ENCODE measurements at places on chromosomes 7 and 10.
A peak's percentile ranks its signal among the peaks of the same experiment; 100 is the strongest.

DNA sequence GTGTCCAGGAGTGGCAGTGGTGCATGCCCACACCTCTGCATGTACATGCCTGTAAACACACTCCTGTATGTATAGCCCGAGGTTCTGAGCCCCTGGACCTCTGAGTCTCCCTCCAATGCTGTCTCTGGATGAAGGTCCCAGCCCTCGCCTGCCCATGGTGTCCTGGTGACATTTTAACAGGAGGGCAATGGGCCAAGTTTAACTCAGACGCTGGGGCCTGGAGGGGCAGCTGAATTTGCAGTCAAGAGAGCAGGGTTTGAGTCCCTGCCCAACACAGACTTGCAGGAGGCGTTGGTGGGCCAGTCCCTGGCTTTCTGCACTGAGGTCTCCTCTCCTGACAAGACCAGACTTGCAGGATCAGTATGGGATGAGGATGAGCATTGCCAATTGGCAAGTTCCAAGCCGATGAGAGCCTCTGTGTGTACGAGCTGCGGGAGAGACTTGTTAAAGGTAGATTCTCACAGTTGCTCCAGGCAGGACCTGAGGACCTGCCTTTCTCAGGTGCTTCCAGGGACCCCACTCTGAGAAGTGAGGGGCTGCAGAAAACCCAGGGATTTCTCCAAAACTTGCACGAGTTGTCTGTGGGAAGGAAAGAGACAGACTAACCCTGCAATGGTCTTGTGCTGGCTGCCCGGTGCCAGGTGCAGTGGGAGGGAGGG, 141.9 kb downstream of the ELFN1 start:
- no peak for DNase-seq

- DNase-seq, result no peak
These were observed 45.9 kb downstream of the CREM start for GRCh38 chr10:35172574-35172973.

GRCh38 chr7:26329520-26330255, 38.0 kb downstream of the SNX10 start:
- DNase-seq, result peak; percentile 24

DNA sequence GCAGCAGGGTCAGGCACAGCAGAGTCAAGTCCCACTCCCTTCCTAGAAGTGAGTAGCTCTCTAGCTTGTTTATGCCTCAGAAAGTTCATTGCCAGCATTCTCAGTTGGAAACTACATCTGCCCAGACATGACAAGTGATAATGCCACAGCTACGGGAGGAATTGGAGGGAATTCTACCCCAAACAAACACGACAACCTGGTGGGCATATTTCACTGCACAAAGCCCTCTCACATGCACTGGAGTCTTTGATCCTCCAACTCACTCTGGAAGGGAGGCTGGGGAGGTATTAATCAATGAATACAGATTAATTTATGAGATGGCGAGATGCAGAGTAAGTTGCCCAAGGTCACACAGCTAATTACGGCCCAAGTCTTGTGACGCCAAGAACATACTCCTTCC, 126.0 kb upstream of the MGMT start:
- no peak for DNase-seq

GRCh38 chr10:61188691-61189090, 244.7 kb upstream of the RHOBTB1 start:
- no peak for DNase-seq

DNA sequence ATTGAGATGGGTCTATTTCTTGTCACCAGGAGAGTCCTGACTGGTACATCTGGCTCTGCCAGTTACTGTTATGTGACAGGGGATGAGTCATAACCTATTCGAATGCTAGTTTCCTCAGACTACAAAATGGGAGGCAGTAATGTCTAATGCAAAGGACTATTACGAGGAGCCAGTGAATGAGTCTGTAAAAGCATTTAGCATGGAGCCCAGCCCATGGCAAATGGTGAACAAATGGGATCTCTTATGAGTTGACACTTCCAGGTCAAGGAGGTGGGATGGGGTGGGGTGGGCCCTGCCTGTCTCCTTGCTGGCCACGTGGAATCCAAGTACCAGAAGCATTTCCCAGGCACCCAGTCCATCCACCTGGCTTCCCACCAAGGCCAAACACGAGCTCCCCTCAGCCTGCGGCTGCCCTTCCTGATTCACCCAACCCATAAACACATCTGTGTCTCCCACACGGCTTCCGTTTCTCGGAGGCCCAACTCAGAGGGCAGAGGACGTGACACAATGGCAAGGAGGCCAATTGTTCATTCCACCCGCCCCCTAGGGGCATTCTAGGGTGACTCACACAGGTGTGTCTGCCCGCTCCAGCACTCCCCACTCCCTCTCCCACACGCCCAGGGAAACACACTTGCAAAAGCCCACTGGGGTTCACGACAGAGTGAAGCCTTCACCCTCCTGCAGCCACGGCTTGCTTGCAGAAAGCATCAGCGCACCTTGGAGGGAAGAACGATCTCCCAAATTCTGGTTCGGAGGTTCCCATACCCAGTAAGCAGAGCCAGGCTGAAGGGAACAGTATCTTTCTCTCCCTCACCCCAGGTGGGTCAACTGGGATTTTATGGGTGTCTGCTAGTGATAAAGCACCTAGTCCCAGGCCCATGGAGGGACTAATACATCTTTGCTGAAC, 109.8 kb downstream of the SH3PXD2A start:
- no peak for DNase-seq

GRCh38 chr7:1058821-1059199, 14.5 kb downstream of the GPR146 start:
- no peak for DNase-seq

DNA sequence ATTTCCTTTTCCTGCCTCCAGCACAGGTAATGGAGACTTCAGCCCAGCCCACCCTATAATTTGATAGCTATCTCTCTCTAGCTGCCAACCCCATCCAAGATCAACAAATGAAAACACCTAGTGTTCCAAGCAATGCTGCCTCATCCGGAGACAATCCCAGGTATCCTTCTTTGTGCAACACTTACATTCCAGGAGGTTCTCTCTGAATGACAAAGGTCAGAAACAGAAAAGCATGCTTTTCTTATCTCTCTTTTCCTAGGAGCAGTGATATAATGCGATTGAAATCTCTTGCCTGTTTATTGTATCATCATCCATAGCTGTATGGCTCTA, 699.3 kb downstream of the INHBA start:
- DNase-seq, result no peak

DNA sequence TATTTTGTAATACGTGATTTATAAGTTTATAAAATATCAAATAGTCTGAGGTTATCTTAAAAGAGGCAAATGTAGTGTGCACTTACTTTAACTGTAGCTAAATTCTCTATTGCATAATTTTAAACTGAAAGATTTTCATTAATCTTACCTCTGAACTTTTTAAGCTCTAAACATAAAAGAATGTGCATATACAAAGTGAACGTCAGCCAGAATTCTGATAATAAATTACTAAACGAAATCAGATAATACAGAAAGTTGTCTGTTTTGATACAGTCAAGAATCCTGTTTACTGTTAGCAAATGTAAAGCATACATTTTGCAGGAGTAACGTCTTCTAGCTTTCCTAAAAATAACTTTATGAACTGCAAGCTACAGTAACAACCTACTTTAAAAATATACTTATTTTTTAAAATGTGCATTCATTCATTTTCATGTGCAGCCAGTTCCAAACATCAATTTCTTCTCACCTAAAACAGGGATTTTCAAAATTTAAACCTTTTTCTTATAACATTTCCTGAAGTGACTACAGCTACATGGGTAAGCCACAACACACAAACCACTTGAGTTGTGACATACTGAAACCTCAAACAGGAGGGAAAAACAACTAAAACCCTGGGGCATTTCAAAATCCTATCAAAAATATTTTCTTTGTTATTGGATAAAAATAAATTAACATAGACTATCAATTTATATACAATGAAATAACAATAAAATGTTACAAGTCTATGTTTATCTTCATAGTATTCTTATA, 92.7 kb downstream of the RNLS start:
- DNase-seq, result no peak

DNA sequence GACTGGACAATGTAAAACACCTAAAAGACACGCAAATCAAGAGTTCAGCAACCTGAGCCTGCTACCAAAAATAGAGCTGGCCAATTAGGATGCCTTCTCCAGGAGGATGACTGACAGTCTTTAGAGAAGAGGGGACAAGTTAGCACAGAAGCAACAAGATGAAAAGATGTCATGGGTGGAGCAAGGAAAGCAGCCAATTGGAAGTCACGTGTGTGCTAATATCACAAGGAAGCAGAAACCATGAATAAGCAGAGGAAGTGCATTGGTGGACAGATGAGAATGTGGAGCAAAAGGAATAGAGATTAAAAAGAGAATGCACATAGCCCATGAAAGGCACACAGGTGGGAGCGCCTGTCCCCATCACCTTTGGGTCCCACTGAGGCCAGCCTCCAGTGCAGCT, 148.1 kb downstream of the SLC25A13 start:
- DNase-seq, result peak; percentile 9

GRCh38 chr7:47100148-47100816, 481.6 kb downstream of the TNS3 start:
- DNase-seq, result no peak

GRCh38 chr10:15738270-15738925, 18.7 kb upstream of the ITGA8 start:
- DNase-seq, result no peak

DNA sequence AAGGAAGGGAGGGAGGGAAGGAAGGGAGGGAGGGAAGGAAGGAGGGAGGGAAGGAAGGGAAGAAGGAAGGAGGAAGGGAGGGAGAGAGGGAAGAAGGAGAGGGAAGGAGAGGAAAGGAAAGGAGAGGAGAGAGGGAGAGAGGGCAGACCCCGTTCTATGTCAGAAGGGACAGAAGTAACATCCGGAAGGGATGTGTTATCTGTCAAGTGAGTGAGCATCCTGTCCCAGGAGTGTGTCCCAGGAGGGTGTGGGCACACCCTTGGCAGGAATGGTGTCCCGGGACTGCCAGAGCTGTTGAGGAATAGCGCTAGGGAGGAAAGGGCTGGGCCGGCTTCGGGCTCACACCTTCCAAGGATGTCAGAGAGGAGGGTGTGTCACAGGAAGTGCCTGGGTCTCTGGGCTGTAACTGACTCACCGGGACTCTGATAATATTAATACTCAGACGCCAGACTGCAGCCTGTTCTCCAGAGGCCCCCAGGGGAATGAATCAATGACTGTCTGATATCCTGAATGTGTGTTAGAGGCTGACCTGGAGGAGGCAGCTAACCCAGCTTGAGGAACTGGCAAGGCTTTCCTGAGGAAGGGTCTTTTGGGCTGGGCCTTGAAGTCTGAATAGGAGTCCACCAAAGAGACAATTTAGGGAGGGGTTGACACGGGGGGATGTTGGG, 125.6 kb upstream of the TNRC18 start:
- DNase-seq, result no peak

DNA sequence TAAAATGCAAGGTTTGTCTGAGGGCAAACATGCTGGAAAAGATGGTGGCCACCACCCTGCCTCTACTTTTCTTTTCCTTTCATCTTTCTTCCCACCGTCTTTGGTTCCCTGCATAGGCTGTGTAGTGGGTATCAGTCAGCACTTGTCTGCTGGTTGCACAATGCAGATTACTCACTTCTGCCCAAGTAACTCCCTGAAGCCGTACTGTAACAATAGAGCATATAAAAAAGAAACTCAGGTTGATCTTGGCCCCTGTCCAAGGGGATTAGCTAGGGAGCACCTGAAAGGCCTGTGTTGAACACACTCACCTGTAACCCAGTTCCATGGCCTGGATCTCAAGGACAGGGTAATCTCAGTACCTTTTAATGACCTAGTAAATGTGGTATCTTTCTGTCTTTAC, 533.0 kb upstream of the GALNT17 start:
- DNase-seq, result no peak

- DNase-seq, result no peak
These were observed 5.5 kb downstream of the GPR146 start for GRCh38 chr7:1049801-1050200.

GRCh38 chr7:107025449-107026103, 18.9 kb upstream of the PRKAR2B start:
- no peak for DNase-seq

- DNase-seq, result no peak
These were observed 2.9 kb downstream of the ANKRD1 start for GRCh38 chr10:90917968-90918318.

GRCh38 chr10:20013991-20014750, 197.9 kb downstream of the PLXDC2 start:
- no peak for DNase-seq

DNA sequence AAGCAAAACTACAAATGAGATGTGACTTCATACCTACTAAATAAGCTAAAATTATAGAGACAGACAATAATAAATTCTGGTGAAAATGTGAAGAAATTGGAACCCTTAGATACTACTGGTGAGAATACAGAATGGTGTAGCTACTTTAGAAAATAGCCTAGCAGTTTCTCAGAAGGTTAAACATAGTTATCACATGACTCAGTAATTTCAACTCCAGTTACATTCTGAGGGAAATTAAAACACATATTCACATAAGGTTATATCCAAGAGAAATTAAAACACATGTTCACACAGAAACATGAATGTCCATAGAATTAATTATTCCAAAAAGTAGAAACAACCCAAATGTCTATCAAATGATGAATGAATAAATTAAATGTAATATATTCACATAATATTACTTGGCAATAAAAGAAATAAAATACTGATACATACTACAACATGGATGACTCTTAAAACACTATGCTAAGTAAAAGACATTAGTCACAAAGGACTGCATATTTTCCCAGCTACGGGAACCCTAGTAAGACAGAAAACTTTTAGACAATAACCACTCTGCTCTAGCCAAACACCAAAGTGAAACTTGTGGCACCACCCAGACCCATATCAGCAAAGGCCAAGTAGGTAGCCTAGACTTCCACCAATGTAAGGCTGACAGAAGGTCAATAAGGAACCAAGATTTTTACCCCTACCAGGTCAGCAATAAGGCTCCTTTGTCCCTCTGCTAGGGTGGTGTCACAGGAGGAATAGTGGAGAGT, 25.1 kb downstream of the SLC25A40 start:
- DNase-seq, result no peak

DNA sequence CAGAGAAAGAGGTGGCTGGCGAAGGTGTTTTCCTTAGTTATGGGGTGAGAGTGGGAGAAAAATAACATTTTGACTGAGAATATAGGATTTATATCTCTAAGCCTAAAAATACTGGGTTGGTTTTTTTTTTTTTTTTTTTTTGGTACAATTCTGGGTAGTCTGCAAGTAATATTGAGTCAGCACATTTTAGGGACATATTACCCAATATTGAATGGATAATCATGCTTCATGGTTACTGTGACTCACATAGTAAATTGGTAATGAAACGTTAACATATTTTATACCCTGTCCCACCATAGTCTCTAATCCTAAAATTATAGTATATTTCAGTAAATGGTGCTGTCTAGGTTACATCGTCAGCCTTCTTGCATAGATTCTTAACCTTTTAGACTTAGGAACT, 91.4 kb downstream of the TPST1 start:
- DNase-seq, result no peak

- no peak for DNase-seq
These were observed 913.4 kb downstream of the CNTNAP2 start for GRCh38 chr7:147029953-147030352.
